ENCODE measurements at places on chromosomes 3 and 15. TPM values are rescaled to one million over a fixed set of nuclear protein-coding genes. Genes with fewer than 3 reads are reported as not detected.

Gene GPX1
- 450 TPM for total RNA-seq

Gene TMCO5A
- total RNA-seq, result not detected

Gene FBXL2
- total RNA-seq, result 14.8 TPM

Gene CCK
- 43.5 TPM for total RNA-seq

Gene P2RY1
- total RNA-seq, result 2.5 TPM

Gene DNASE1L3
- not detected for total RNA-seq

Gene FGF7
- total RNA-seq, result 393 TPM

Gene ROPN1
- total RNA-seq, result not detected

Gene IQCH
- 4.8 TPM for total RNA-seq

Gene CIB2
- total RNA-seq, result 1.1 TPM

Gene ACP3
- total RNA-seq, result 1.4 TPM

Gene IRAK2
- total RNA-seq, result 5.2 TPM

Gene CLRN1
- total RNA-seq, result not detected

Gene EPB42
- total RNA-seq, result not detected

Gene CHRM5
- total RNA-seq, result under 0.01 TPM

Gene DNAH12
- total RNA-seq, result under 0.01 TPM

Gene GRM2
- under 0.01 TPM for total RNA-seq

Gene HESX1
- 0.79 TPM for total RNA-seq

Gene IL20RB
- total RNA-seq, result 2.3 TPM

Gene CNTN4
- total RNA-seq, result not detected

Gene SLC15A2
- total RNA-seq, result under 0.01 TPM

Gene ACKR2
- total RNA-seq, result 0.26 TPM

Gene CRYBG3
- 27.0 TPM for total RNA-seq

Gene UROC1
- not detected for total RNA-seq

Gene IMPG2
- total RNA-seq, result 0.86 TPM

Gene DOCK3
- total RNA-seq, result 0.16 TPM

Gene APOD
- total RNA-seq, result 1.2 TPM

Gene APBA2
- 0.77 TPM for total RNA-seq

Gene CCR1
- 1.5 TPM for total RNA-seq

Gene TERB2
- total RNA-seq, result not detected

Gene TM6SF1
- total RNA-seq, result 2.0 TPM

Gene THBS1
- total RNA-seq, result 791 TPM

Gene REC114
- not detected for total RNA-seq

Gene GORASP1
- 30.3 TPM for total RNA-seq

Gene HGD
- total RNA-seq, result 0.32 TPM

Gene COX17
- total RNA-seq, result 17.4 TPM

Gene GOLGA6L7
- not detected for total RNA-seq

Gene SLC27A2
- not detected for total RNA-seq

Gene SYNM
- 2.2 TPM for total RNA-seq

Gene RBPMS2
- not detected for total RNA-seq

Measured in bronchial smooth muscle cell (primary cell).